ENCODE measurements at places on chromosomes 12 and 14.

- peak; percentile 64 for DNase-seq
These were observed 197.0 kb upstream of the AMIGO2 start for GRCh38 chr12:47276621-47277309.

DNA sequence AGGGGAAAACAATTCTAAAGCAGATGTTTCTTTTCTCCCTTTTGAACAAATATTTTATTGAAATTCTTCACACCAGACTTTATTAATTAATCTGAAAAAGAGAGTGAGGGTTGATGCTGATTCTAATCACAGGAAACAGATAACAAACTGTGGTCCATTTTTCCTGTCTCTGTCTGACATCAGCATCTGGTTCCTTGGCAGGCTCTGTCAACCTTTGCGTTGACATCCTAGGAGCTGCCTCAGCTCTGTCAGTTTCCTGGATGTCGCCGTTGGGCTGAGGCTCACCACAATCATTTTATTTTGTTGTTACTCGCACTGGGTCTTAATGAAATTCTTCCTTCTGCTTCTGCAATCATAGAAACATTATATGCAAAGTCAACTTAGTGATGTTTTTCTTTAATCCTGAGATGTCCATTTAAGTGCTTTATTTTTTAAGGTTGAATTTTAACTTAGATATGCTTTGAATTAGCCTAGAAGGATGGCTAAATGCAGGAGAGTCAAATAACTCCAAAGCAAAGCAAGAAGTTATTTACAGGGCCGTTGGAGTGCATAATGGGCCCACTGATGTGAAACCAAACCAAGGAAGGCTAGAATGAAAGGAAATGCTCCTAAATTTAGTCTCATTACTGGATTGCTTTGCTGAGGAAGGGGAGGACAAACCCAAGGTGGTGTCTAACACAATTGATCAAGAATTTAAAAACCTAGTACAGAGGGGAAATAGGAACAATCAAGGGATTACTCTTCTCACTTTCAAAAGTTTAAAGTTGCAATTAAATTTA is 542.4 kb downstream of the FLRT2 start:
- DNase-seq: no peak

GRCh38 chr12:12845794-12846243 is 32.7 kb downstream of the DDX47 start:
- no peak for DNase-seq

GRCh38 chr12:112938751-112939150 is 477 bp downstream of the OAS3 start:
- no peak for DNase-seq

DNA sequence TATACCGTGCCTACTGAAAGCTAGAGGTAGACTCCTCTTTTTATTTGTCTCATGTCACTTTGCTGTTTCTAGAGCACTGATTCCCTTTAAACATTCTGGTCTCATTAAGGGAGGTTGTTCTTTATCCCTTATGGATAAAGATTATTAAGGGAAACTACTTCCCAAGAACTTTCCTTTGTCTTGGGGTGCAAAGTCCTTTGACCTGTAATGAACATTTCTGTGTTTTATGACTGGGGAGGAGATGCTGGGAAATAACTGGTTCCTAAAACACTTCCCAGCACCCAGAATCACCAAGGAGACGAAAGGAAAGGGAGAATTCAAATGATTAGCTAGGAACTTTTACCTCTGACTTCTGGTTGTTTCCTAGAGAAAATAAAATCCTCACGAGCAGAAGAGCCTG is 63.2 kb upstream of the ACTN1 start:
- DNase-seq: no peak

GRCh38 chr14:22814941-22815713 is at the start of gene SLC7A7:
Gene SLC7A7 (minus strand): TSS chr14:22815435. CDS start chr14:22813398, 2,037 bp downstream.
- no peak for DNase-seq

- DNase-seq: no peak
These were observed 23.9 kb downstream of the MDM2 start for GRCh38 chr12:68831751-68832503.

GRCh38 chr12:21786041-21786531 is 11.6 kb upstream of the KCNJ8 start:
- no peak for DNase-seq

DNA sequence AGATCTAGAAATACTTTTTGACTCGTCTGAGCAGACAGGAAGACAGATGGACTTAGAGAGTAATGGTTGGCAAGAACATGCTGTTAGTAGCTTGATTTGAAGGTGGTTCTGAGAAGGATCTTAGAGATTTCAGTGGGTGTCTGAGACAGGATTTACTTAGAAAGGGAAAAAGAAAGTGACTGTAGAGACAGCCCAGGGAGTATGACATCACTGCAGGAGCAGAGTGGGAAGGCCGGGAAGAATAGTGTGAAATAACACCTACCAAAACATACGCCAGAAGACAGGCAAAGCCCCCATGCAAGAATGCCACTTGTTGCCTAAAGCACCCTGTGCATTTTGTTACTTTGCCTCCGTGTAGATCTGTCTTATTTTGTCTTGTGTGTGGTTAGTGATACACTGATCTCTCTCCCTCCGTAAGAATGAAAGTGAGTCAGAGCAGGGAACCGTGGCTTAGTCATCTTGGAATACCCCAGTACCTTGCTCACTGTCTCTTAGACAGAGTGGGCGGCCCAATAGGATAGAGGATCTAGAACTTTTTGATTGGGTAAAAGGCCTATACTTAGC is 161.3 kb upstream of the IFNG-AS1 start:
- DNase-seq: peak; percentile 71

GRCh38 chr12:9253464-9253863 is 45.3 kb upstream of the PZP start:
- DNase-seq: no peak

DNA sequence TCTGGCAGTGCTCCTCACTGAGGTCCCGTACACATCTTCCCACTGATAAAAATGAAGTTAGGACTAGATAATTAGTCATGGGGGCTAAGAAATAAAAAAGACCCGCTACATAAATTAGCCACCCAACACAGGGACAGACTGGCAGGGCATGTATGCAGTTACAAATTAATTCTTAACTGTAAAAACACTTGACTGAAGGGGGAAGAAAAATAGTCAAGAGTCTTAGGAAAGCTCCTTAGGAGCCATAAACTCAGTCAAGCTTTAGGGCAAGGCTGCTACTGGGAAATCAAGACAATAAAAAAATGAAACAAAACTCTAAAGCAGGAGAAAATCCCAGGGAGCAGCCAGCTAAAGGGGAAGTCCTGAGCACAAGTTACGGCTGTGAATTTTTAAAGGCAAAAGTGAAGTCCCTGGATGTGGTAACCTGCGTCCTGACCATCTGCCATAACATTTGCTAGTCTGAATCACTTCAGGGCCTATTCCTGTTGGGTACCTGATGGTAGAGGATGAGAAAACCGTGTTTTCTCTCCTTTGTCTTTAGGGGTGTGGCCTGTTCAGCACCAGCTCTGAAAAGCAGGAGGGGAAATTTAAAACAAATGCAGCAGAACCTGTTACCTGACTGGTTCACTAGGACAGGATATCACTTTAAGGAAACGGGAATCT is 7.5 kb upstream of the NPFF start:
- DNase-seq: no peak

GRCh38 chr14:24900269-24901100 is 149.5 kb downstream of the STXBP6 start:
- no peak for DNase-seq

DNA sequence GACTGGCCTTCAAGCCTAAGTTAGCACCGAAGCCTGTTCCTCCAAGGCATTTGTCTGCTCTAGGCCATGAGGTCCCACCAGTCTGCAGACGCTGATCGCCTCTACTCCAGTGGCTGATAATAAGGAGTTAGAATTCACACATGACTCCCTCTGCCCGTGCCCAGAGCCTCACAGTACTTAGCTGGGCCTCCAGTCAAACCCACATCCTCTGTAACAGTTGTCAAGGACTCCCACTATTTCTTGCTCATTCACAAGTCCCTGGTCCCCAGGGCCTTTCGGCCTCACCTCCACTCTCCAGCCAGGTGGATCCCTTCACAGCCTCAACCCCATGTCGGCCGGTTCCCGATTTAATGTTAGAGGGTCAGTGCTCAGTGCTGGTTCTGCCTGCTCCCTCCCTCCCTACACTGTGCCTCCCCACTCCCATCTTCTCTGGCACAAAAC is 6.3 kb upstream of the KRT5 start:
- no peak for DNase-seq

DNA sequence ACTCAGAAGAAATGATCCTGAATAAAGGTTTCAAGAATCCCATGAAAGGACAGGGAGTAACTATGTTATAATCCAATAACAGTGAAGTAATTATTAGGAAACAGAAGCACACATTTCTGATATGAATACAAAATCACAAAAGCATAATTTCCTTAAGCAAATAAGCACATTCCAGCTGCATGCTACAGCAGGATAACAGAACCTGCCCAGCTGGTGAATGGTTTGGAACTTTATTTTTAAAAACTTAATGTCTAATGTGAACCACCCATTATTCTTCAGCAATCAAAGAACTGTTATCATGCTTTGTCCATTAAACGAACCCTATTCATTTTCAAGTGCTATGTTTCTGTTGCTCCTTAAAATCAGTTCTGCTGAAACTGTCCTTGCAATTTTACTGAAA is 13.4 kb downstream of the SPTLC2 start:
- no peak for DNase-seq

GRCh38 chr14:52458721-52459085 is 93.6 kb downstream of the TXNDC16 start:
- no peak for DNase-seq

GRCh38 chr12:132218527-132218875 is 74.2 kb downstream of the NOC4L start:
- DNase-seq: no peak

- DNase-seq: no peak
These were observed 25.3 kb upstream of the ESRRB start for GRCh38 chr14:76350671-76351070.

GRCh38 chr12:61574339-61574738 is 685.9 kb upstream of the USP15 start:
- no peak for DNase-seq

GRCh38 chr14:69643430-69644200 is 32.2 kb downstream of the SUSD6 start:
- peak; percentile 93 for DNase-seq

- no peak for DNase-seq
These were observed 32.3 kb downstream of the MEG3 start for GRCh38 chr14:100857923-100858837.

GRCh38 chr12:101782273-101782731 is 43.0 kb upstream of the SYCP3 start:
- no peak for DNase-seq

- DNase-seq: no peak
These were observed 84.6 kb upstream of the CCDC196 start for GRCh38 chr14:66401449-66402095.

DNA sequence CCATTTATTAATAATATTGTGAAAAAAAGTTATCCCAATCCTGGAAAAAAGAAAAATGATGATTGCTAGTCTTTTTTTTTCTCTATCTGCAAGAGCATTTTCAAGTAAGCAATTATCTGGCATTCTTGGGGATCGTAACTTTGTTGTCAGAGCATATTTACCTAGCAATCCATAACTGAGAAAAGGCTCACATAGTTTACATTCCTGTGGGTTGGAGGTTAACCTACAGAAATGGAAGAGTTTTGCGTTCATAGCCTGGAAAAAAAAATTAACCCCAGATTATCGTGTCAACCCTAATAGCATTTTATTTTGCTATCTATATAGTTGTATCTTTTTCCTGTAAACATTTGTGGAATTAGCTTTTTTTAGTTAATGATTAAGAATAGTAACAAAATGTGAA is 292.3 kb downstream of the DAD1 start:
- no peak for DNase-seq

- DNase-seq: no peak
These were observed 7.6 kb upstream of the SCARB1 start for GRCh38 chr12:124871297-124871696.

GRCh38 chr14:105063056-105063455 is 2.2 kb downstream of the GPR132 start:
- DNase-seq: no peak

- DNase-seq: no peak
These were observed 22.6 kb downstream of the WSCD2 start for GRCh38 chr12:108151533-108152169.

DNA sequence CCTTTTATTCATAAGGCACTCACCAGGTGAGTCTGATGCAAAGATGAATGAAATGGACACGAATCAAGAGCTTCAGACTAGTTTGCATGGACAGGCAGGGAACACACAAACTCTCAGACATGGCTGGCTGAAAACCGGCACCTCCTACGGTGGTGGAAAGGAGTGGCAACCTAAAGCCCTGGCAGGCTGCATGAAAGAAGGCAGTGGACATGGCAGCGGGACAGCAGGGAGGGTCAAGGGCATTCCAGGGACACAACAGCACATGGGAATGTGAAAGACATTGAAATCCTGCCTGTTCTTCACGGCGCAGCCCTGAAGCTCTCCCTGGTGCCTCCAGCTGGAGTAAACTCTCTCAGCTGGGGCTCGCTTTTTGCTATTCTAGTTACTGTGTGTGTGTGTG is 16.6 kb upstream of the LRTM2 start:
- peak; percentile 45 for DNase-seq

GRCh38 chr12:32995623-32996022 is 99.0 kb upstream of the PKP2 start:
- DNase-seq: no peak

DNA sequence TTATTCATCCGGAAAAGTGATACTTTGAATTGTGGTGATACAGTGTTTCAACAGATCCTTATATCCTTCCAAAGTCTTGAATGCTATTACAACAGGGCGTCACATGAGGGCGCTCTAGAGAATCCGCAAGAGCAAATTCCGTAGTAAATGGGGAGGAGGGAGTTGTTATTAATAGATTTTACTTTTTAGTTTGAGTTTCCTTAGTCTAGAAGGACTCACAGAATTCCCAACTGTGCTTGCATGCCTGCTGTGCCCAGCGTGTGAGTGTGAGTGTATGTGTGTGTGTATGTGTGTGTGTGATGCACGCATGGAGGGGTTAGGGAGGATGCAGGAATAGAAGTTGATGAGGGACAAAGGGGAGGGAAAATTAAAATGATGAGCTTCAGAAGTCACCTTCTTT is 375.3 kb downstream of the C12orf75 start:
- DNase-seq: no peak

DNA sequence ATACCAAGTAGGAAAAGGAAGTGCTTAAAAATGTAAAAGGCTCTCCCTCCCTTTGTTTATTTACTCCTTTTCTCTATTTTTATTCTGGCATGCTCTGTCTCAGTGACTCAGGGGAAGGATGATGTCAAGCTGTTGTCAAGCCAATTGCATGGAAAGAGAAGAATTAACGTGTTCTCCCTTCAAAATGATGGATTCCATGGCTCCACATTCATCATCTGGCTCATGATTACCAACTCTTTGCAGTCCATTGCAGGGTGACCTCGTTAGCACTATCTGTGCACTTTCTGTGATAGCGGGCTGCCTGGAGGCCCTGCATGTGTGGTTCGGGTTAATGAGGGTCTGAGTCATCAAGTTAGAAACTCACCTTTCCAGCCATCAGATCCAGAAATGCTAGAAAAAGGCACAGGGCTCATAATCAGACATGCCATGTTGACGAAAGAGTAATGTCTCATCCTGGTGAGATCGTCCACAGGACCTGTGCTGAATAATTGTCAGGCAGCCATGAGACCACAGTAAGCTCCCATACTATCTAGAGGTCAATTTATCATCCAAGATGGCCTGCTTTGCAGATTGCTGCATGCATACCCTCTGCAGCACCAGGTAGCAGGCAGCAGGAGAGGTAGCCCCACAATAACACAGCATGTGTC is 79.2 kb upstream of the BTG1 start:
- no peak for DNase-seq
